Calu3 (cell line): ENCODE measurements at places on chromosomes 6 and 20. TPM values are rescaled to one million over a fixed set of nuclear protein-coding genes. Genes with fewer than 3 reads are reported as not detected.

GRCh38 chr6:145865595-145865994, 51.0 kb upstream of the FBXO30 start:
- DNase-seq, result no peak

- no peak for DNase-seq
Measured at GRCh38 chr6:4649728-4650127, 126.5 kb upstream of the CDYL start.

DNA sequence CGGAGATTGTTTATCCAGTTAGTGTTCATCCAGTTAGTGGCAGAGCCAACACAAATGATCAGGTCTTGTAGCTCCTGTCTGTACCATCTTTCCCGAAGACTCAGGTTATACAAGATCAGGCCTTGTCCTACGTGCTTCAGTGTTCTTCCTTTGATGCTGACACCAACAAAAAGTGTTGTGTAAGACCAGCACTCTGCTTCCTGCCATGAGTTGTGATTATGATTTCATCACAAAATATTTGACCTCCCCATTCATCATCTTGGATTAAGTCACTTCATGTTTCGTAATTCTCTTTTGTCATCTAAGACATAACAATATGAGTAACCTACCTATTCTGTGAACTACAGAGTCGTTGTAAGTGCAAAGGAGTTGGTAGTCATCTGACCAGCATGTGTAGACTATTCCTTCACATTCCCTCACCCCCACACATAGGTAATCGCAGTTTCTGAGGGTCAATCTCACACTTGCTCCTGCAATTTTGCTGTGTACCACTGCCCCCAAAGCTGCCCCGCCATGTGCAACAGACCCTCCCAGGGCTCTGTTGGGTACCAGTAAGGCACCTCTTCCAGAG, 135.6 kb upstream of the SLC22A23 start:
- peak; percentile 3 for DNase-seq

Gene ADAM33
- not detected in 2 replicates for total RNA-seq

Gene FAM50B
- 5.8 and 7.8 TPM in 2 replicates for total RNA-seq

Gene HCRTR2
- total RNA-seq, result not detected in 2 replicates

Gene HAO1
- total RNA-seq, result not detected in 2 replicates
